Stimulated activated CD4-positive, alpha-beta T cell treated with anti-CD3 and anti-CD28 coated beads, TNF-alpha, amount 100 ng/mL, for 24 hours (primary cell): ENCODE measurements at places on chromosomes 16 and 17.

DNA sequence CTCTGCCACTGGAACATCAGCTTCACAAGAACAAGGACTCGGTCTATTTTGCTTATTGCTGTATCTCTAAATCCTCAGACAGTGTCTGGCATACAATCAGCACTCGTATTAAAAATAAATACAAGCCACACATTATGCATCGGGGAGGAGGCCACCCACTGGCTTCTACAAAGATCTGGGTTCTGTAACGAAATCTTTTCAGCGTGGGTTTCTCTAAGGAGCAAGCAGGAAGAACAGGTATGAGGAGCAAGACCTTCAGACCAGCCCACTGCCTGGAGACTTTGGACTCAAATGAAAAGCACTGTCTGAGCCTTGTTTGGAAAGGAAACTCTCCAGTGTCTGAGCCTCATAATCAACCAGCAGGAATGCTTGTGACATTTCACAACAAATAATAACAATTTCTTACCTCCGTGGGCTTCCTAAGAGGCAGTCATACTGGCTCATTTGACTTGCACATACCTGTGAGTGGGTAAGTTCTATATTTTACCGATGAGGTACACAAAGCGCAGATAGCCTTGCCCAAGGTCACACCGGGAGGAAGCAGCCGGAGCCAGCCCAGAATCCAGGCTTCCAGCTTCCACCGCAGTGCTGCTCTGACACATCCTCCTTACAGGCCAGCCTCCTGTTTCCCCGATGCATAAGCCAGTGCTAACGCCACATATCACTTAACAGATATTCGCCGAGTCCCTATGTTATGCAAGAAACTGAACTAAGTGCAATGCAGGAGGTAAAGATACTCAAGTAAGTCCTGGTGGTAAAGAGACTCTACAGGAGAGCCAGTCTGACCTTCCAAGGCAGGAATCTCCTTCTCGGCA lies 118.6 kb upstream of the TNRC6C start:
- DNase-seq = no peak

DNA sequence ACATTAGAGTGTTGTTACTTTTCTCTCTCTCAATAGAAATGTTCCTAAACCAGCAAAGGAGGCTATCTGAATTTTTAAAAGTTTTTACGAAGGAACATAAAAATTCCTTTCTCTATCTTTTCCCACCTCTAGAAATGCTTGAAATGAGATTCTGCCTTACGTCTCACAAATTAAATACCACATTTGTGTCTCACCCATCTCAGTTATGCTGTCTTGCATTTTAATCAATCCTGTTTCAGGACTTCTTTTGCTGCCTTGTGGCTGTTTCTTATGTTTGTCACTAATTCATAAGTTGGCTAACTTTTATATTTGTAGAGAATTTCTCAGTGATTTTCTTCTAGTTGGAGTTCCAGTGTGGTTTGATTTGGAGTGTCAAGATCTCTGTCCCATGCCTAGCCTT lies 3.5 kb downstream of the OMG start:
- DNase-seq = no peak

DNA sequence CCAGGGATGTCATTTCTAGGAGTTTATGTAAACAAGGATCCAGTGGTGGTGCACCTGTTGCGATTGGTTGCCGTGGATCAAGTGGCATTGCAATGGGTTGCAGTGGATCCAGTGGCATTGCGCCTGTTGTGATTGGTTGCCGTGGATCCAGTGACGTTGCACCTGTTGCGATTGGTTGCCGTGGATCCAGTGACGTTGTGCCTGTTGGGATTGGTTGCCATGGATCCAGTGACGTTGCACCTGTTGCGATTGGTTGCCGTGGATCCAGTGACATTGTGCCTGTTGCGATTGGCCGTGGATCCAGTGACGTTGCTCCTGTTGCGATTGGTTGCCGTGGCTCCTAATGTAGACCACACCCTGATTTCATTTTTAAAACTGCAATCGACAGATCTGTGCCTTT lies 56.2 kb upstream of the CRISPLD2 start:
- DNase-seq = no peak

DNA sequence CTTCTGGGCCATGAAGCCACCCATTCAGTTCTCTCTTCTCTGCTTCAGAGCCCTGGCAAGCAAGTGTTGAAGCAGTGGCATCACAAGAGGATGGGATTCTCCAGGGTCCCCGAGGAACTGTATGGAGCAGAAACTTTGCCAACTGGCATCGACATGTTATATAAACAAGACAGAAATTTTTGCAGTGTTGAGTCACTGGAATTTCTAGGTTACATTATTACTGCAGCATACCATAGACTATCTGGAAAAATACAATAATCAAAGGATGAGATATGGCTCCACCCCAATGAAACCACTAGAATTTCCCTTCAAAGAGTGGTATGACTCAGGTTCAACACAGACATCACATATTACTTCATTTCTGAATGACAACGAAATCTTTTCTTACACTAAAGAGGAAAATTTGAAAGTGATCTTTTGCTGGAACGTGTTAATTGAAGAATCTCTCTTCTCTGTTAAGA lies 343.0 kb upstream of the DYNLRB2 start:
- no peak for DNase-seq

DNA sequence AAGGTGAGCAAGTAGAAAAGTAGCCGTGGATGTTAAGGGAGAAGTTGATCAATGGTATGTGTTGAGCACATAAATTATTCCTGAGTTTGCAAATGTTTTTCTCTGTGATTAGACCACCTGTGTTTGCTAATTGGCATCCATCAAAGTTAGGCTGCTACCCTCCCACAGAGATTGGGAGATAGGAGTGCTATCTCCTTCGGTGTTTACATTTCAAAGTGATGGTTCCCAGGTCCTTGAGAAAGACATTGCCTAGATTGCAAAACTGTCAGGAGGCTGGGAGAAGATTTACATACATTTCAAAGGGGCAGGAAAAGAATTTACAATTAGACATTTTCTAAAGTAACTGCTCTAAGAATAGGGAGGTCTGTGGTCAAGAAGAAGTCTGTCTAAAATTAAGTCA lies 54.3 kb upstream of the CNTNAP4 start:
- no peak for DNase-seq

GRCh38 chr16:50743581-50744225 lies 1.8 kb downstream of the CYLD start:
- DNase-seq = no peak

- no peak for DNase-seq
Observed at GRCh38 chr16:14486520-14487303, 143.3 kb downstream of the PARN start.

- DNase-seq = no peak
Observed at GRCh38 chr17:78737332-78737731, 44.7 kb downstream of the CYTH1 start.

GRCh38 chr17:74822335-74822938 lies 37.2 kb downstream of the GRIN2C start:
- DNase-seq = no peak

- peak; percentile 38 for DNase-seq
Observed at GRCh38 chr17:49996495-49997300, 1.7 kb upstream of the DLX3 start.

DNA sequence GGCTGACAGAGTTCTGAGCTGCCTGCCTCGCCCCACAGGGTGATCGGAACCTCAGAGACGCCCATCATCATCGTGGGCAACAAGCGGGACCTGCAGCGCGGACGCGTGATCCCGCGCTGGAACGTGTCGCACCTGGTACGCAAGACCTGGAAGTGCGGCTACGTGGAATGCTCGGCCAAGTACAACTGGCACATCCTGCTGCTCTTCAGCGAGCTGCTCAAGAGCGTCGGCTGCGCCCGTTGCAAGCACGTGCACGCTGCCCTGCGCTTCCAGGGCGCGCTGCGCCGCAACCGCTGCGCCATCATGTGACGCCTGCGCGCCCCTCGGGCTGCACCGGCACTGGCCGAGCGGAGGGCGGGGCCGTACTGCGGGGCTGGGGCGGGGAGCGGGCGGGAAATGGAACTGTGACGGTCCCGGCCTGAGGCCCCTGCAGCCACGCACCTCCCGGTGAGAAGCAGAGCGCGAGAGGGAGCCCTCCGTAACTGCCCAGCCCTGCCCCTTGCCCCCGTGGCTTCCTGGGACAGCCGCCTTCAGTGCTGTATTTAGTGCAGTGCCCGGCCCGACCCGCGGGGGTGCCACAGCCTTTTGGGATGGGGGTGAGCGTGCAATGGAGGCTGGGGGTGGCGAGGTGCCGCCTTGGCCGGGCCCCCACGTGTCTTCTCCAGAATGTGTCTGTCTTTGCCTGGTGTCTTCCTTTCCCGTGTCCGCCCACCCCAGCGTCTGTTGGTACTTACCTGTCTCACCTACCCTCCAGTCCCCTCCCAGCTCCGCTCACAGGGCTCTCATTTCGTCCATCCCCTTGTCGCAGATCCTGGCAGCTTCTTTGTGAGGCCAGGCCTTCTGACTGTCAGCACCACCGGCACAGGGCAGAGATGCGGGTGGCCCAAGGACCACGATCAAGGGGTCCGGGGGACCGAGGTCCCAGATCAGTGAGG lies 9.8 kb downstream of the RASL10B start:
- no peak for DNase-seq

DNA sequence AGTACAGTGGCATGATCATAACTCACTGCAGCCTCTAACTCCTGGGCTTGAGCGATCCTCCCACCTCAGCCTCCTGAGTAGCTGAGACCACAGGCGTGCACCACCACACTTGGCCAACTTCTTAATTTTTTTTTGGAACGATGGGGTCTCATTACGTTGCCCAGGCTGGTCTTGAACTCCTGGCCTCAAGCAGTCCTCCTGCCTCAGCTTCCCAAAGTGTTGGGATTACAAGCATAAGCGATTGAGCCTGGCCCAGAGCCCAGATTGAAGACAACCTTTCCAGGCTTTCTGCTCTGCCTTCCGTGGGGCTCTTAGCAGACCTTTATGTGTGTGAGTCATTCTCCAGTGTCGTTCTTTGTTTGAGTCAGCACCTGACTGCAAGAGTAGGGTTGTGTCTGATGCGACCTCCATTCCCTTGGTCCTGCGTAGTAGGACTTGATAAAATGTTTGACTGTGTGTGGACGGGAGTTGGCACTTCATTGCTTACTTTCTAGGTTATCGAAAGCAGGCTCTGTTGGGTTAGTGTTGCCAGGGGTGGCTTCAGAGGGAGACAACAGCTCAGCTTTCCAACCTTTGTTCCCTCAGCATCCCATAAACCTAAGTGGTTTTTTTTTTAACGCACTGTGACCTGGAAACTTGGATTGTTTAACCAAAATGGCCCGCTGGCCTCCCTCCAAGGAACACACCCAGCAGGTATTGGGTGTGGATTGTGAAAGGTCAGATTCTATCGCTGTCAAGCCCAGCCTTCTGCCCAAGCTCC lies 26.4 kb downstream of the EEF2K start:
- DNase-seq = peak; percentile 32

GRCh38 chr16:57711993-57712392 lies 17.4 kb downstream of the DRC7 start:
- no peak for DNase-seq

- no peak for DNase-seq
Observed at GRCh38 chr16:75311383-75311938, 60.0 kb upstream of the BCAR1 start.
